Prostate gland (tissue), 2 donors: ENCODE measurements at places on chromosomes 6 and 20.

GRCh38 chr20:38843346-38843745 lies 37.8 kb downstream of the PPP1R16B start:
- no peak for DNase-seq

DNA sequence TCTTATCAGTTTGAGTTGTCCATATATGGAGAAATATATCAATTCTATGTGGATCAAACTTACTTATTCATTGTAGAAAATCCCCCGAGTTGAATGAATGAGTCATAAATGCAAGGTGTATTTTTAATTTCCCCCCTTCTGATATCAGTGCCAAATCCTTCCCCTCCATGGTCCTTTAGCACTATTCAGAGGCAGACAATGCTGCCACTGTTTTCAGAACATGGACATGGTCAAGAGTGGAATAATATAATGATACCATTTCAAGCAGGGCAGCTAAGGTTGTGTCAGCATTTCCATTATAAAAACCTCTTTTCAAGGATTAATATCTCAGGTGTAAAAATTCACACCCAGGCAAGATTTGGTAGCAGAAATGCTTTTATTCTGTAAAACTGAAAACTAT lies 244.0 kb downstream of the FOXC1 start:
- DNase-seq = no peak

- DNase-seq = no peak
Observed at GRCh38 chr20:20829681-20830080, 117.2 kb upstream of the RALGAPA2 start.

DNA sequence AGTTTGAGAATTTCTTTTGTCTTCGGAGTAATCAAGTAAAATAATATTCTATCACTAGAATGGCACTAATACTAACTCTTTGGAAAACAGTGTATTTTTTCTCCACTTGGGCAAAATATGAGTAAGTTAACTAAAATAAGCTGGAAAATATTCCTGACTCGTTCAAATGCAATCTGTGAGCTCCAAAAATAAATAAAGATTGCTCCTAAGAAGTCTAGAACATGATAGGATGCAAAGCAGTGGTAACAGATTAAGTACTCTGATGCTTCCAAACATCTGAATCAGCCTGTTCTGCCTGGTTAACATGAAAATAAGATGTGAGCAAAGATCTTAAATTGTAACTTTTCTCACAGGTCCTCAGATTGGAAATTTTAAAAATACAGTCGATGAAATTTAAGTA lies 285.1 kb upstream of the ID4 start:
- no peak for DNase-seq

- DNase-seq = peak; percentile 19
Observed at GRCh38 chr6:149545258-149545753, 537 bp downstream of the PPIL4 start.

DNA sequence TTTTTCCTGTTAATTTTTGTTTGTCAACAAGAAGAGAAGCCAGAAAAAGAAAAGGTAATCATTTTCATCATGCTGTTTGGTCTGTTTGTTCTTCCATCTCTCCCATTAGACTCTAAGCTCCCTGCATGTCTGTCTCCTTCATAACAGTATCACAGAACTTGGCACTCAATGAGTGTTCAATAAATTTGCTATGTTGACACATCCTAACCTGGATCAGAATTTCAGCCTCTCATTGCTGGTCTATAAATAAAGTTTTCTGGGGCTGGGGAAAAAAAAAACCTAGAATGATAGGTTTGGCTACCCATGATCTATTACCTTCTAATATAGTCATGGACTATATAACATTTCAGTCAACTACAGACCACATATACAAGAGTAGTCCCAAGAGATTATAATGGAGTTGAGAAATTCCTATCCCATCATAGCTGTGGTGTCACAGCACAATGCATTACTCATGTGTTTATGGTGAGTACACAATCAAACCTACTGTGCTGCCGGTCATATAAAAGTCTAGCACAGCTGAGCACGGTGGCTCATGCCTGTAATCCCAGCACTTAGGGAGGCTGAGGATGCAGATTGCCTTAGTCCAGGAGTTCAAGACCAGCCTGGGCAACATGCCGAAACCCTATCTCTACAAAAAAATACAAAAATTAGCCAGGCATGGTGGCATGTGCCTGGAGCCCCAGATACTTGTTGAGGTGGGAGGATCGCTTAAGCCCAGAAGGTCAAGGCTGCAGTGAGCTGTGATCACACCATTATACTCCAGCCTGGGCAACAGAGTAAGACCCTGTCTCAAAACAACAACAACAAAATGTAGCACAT lies 5.9 kb downstream of the NUDT3 start:
- DNase-seq = no peak

DNA sequence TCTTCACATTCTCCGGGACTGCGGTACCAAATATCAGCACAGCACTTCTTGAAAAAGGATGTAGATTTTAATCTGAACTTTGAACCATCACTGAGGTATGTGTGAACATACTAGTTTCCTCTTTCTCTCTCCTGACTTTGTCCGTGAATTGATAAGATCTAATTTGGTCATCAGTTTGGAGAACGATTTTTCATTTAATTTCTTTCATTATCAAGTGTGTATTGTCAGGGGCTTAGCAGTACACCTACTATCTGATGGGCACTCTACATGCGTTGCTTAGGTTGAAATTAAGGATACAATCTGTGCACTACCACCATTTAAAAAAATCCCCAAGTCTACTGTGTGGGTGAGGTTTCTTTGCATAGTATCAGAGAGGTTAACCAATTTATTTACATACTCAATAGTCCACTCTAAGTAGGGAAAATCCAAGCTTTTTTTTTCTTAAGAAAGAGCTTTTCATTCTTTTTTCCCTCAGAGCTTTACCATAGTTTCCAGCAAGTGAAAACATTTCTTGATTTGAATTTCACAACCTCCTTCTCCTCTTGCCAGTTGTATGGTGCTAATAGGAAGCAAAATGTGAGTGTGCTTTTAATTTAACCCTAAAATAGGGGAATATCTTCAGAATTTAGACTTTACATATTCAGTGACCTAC lies 105.4 kb upstream of the ESR1 start:
- DNase-seq = no peak

GRCh38 chr6:110233770-110234374 lies 53.6 kb downstream of the CDC40 start:
- DNase-seq = no peak

DNA sequence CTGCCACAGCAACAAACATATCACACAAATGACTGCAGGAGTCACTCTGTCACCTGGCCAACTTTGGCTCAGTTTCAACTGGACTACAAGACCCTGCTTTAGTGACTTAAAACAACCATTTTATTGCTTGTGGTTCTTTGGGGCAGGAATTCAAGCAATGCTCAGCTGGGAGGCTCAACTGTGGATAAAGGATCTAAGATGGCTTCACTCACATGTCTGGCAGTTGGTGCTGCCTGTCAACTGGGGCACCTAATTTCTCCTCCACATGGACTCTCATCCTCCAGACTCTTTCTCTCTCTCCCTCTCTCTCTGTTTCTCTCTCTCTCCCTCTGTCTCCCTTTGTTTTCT lies 2.8 kb upstream of the EPB41L2 start:
- DNase-seq = no peak
